EL (cell line): ENCODE measurements at places on chromosomes 7 and 10.

DNA sequence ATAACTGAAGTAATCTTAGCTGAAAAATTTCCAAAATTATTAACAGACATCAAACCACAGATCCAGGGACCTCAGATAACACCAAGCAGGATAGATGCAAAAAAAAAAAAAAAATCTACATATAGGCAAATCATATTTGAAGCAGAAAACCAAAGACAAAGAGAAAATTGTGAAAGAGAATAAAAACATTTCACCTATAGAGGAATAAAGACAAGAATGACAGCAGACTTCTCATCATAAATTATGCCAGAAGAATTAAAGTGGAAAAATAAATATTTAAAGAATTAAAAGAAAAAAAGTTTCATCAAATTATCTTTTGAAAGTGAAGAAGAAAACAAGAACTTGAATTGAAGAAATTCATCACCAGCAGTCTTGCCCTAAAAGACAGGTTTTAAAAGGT lies 467.5 kb downstream of the GPAM start:
- DNase-seq, result no peak

GRCh38 chr10:99730026-99730425 lies 1.9 kb downstream of the COX15 start:
- peak; percentile 42 for DNase-seq

DNA sequence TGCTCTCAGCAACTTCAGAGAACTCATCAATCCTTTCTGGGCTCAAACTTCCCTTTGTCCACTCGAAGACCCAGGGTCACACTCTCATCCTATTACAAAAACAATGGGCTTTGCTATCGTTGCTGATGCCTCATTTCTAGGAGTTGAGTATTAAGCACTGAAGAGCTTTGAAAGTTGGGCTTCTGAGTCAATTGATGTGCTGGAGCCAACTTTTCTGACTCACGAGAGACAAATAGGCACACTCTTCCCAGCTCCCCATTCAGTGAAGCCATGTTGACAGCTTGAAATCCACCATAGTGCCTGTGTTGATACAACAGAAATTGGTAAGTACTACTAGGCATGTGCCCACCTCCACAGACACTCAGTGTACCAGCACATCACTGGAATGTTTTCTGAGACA lies 97.5 kb upstream of the PRSS58 start:
- peak; percentile 54 for DNase-seq

DNA sequence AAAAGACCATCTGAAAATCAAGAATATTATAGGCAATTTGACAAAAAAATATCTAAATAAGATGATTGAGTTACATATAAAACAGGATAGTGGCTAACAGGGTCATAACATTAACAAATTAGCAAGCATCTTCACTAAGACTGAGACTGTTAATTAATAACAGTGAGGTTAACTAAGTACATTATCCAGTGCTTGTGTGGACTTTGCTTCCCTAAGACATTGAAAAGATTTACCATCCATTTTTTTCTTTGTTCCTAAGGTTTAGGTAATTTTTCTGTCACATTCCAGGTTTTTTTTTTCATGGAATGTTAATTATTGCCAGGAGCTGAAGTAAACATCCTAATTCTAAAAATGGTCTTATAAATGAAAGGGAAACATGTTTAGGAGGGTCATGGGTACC lies 227.6 kb downstream of the ANKRD7 start:
- no peak for DNase-seq

DNA sequence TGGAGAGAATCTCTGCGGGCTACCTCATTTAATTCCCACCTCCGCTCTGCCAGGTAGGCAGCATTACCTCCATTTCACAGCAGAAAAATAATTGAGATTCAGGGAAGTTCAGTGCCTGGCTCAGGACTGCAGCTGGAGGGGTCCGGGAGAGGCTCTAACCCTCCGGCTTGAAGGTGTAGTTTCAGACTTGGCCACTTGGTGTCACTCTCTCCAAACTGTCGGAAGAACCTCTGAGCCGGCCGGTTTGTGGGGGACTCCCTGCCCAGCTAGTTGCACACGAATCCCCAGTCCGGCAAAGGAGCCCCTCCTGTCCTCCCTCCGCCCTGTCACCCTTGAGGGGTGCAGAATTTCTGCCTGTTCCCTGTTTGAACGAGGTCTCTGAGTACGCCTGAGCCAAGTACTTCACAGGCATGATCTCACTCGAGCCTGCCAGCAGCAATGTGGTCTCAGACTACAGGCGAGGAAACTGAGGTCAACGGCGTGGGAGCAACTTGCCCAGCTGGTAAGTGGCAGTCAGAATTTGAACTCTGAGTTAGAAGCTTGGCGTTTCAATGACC lies 144.7 kb upstream of the ZNF716 start:
- no peak for DNase-seq

DNA sequence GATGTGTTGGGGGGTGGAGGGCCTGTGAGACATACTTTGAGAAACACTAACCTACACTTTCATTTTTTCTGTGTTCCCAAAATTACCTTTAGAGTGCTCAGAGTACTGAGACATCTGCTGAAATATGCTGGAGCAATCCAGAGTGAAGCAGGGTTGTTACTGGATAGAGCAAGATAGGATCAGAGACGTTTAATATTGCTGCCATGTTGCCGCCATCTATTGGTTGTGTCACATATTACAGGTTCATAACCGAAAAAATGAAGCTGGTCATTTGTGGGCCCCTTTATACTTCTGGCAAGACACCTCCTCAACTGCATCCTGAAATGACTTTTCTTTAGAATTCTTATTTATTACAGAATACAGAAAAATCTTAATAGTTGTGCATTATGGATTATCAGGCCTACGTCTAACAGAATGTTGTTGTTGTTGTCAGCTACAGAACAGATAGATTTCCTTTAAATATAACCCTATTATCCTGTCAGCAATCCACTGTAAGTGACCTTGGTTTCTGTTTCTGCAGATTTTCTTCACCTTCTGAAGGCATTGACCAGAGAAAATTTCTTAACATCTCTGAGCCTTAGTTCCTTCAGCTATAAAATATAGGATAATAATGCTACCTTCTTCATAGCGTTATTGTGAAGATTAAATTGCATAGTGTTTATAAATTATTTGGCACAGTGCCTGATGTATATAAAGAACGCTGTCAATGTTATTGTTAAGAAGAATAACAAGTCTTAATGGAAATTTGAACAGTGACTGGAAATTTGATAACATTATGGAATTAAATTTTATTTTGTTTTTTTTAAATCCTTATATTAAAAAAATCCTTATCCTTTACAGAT lies 16.2 kb upstream of the DLD start:
- peak; percentile 63 for DNase-seq

- no peak for DNase-seq
These were observed 80.1 kb downstream of the SEC61G start for GRCh38 chr7:54678763-54679489.

DNA sequence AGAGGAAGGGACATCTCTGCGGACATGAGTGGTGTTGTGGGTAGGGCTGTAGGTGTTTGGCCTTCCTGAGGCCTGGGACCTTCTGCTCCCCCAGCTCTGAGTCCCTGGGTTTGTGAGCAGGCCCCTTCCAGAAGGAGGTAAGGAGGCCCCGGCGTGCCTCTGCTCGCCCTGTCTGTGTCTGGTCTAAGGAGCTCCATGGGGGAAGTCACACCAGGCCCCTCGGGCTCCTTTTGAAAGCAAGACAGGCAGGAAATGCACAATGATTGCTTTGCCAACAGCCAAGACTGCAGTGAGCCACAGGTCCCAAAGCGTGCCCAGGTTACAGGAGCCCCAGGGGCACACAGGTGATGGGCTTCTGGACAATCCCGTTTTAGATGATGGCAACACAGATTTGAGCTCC lies 89.5 kb downstream of the FAM53B start:
- no peak for DNase-seq

- DNase-seq, result peak; percentile 39
These were observed 305.1 kb upstream of the CSTF2T start for GRCh38 chr10:52004342-52004949.

- DNase-seq, result no peak
These were observed 190.7 kb upstream of the KAT6B start for GRCh38 chr10:74635655-74636054.

GRCh38 chr7:138952791-138953190 lies 28.4 kb downstream of the KIAA1549 start:
- DNase-seq, result no peak

GRCh38 chr7:8190119-8190895 lies 71.7 kb downstream of the ICA1 start:
- peak; percentile 51 for DNase-seq

GRCh38 chr10:77247031-77247990 lies 390.3 kb downstream of the KCNMA1 start:
- DNase-seq, result no peak

- DNase-seq, result no peak
These were observed 4.3 kb upstream of the GSTO1 start for GRCh38 chr10:104250371-104250770.

DNA sequence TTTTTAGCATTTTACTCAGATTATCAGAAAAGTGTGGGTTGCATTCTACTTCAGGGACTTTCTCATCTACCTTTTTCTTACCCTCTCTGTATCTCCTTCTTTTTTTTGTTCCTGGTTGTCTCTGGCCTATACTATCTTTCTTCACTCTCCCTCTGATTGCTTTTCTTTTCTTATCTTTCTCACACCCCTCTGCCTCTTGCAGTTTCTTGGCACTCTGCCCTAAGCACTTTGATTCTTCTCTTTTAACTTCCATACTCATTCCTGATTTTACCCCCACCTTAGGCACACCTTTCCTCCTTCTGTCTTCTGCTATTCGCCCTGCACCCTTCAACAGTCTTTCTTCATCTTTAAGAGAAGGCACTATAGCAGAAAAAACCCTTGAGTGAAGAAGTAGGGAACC lies 92.8 kb upstream of the HPS1 start:
- DNase-seq, result no peak

DNA sequence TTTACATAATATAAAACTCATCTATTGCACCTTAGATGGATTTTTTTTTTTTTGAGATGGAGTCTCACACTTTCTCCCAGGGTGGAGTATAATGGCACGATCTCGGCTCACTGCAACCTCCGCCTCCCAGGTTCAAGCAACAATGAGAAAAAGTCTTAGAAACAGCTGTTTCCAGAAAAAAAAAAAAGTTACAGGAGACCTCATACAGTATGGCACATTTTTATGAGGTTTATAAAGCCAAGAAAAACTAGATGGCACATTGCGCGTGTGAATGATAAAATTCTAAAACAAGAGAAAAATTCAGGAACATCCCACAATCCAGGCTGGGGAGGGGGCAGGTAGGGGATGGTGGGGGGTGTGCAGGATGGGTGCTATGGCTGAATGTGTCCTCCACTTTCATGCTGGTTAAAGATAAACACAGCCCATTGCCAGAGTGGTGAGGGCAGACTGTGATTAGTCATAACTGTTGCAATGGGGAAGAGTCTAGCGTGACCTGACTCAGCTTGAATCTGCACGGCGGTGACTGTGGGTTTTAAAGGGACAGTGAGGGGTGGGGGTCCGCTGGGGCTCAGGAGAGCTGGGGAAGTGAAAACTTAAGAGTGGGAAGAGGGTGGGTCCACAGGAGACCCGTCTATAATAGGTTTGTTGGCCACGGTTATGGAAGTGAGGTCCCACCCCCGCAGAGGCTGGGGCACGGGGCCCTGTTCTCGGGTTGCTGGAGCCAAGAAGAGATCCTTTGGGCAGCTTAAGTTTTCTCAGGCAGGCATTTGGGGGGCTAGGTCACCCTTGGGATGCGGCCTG lies 11.9 kb upstream of the LRRC27 start:
- peak; percentile 83 for DNase-seq

GRCh38 chr7:68269405-68269804 lies 1272.8 kb downstream of the TYW1 start:
- DNase-seq, result no peak

- no peak for DNase-seq
These were observed 138.9 kb upstream of the KLF14 start for GRCh38 chr7:130872756-130873448.

DNA sequence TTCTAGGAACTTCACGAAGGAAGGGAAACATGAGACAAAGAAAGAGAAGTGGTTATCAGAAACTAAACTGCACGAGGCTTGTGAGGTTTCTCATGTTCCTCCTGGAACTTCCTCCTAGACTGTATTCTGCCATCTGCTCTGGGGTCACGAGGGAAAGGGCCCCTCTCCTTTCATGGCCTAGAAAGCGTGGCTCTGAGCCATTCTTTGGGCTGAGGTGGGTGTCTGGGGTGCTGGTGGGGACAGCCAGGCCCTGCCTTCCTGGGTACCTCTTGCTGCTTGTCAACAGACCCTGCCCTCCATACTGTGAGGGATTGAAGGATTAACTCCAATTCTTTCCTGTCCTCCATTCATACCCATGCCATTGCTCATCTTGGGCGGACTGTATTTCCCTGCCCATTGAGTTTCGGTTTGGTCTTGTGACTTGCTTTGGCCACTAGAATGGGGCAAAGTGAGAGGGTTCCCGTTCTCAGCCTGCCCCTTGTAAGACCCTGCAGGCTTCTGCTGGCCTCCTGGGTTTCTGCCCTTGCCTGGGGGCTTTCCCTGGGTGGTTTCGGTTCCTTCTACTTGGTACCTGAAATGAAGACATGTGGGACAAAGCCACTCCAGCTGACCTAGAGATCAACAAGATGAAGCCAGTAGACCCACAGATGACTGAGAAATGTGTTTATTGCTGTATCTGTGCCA lies 14.9 kb upstream of the GIMAP8 start:
- DNase-seq, result no peak

DNA sequence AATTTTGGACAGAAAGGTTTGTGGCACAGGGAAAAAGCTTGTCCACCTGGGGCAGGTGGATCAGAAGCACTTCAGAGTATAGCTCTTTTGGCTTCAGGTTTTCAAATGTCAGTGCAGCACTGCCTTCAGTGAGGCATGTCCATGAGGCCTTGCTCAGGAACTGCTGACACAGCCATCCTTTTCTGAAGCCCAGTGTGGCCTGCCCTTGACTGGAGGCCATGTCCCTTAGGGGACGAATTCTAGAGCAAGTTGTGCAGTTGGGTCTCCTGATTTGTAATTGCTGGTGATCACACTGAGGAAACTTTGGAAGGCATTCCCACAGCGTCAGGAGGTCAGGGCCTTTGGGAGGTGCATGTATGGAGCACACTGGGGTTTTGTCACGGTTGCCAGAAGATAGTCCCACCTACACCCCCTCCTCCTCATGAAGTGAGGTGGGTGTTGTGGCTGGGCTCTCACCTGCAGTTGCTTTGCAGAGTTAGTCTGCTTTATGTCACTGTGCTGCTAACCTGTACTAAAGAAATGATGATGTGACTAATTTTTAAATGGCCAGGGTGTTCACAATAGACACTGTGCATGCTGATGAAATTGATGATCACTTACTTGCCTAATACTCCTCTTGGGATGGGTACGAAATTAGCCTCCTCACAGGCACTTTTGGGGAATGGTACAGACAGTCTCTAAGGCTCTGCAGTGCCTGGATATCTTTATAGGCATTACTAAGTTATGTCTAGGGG lies 41.7 kb downstream of the OGDH start:
- DNase-seq, result no peak

- no peak for DNase-seq
These were observed 110.5 kb downstream of the VWC2 start for GRCh38 chr7:49883933-49884332.

DNA sequence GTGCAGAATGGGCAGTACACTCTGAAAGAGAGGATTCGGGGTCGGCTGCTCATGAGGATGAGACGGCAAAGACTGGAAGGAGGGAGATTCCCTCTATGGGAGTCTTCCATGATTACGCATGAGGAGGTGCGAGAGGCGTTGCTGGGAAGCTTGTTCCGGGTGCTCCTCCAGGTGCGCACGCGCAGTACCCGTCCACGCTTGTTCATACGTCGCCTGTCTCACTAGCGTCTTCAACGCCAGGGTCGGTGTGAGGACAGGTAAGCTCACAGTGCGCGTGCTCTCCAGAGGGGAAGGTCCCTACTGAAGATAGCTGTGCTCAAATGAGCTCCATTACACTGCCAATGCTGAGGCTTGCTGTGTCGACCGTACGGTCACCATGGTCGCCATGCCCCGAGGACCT lies 39.3 kb upstream of the BNIP3 start:
- no peak for DNase-seq

GRCh38 chr10:83835945-83836745 lies 303.2 kb upstream of the GHITM start:
- DNase-seq, result no peak
